ENCODE measurements at places on chromosomes 11 and 22. TPM values are rescaled to one million over a fixed set of nuclear protein-coding genes. Genes with fewer than 3 reads are reported as not detected.

SEPTIN5 gene
- 5.0 TPM for total RNA-seq

BTG4 gene
- total RNA-seq = not detected

ALKBH3 gene
- total RNA-seq = 21.7 TPM

CCDC89 gene
- 0.31 TPM for total RNA-seq

PARVG gene
- total RNA-seq = not detected

ACR gene
- total RNA-seq = not detected

SMC1B gene
- total RNA-seq = 0.09 TPM

DNA sequence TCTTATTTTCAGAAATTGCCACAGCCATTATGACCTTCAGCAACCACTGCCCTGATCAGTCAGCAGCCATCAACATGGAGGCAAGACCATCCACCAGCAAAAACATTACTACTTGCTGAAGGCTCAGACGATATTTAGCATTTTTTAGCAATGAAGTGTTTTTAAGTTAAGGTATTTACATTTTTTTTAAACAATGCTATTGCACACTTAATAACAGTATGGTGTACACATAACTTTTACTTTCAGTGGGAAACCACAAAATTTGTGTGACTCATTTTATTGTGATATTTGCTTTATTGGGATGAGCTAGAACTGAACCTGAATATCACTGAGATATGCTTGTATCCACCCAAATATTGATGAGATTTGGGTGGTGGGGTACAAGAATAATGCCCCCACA lies 110.9 kb downstream of the TSPAN18 start:
- DNase-seq = no peak

DNA sequence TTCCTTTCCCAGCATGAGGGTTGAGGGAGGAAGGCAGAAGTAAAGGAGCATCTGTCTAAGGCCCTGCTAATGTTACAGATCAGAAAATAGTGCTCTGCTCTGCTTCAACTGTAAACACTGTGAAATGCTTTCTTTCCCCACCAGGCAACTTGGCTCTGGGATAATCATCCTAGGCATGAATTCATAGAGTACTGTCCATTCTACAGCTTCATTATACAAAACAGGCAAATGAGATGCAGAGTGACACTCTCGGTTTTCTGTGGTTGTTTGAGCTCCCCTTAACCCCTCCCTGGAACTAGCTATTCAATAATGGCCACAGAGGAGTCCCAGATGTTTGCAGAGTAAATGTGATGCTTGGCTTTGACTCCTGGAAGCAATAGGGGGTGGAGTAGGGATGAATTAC lies 184.3 kb upstream of the CTSC start:
- DNase-seq = no peak

GRCh38 chr22:28019360-28019759 lies 100.3 kb upstream of the PITPNB start:
- DNase-seq = no peak

DNA sequence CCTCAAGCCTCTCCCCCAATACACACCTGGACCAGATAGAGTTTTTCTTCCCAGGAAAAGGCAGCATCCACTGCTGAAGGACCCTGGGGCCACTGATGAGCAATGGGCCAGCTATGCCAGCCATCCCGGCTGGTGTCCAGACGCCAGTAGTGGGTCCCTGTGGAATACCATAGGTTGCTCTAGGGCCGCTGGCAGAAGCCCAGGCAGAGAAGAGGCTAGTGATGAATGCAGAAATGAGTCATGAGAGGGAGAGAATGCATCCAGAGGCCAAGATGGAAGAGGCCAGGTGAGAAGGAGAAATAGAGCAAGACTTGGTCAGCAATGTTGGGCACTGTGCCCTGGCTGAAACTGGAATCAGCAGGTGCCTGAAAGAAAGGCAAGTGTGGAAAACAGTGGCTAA lies 8.9 kb downstream of the HPX start:
- no peak for DNase-seq

DNA sequence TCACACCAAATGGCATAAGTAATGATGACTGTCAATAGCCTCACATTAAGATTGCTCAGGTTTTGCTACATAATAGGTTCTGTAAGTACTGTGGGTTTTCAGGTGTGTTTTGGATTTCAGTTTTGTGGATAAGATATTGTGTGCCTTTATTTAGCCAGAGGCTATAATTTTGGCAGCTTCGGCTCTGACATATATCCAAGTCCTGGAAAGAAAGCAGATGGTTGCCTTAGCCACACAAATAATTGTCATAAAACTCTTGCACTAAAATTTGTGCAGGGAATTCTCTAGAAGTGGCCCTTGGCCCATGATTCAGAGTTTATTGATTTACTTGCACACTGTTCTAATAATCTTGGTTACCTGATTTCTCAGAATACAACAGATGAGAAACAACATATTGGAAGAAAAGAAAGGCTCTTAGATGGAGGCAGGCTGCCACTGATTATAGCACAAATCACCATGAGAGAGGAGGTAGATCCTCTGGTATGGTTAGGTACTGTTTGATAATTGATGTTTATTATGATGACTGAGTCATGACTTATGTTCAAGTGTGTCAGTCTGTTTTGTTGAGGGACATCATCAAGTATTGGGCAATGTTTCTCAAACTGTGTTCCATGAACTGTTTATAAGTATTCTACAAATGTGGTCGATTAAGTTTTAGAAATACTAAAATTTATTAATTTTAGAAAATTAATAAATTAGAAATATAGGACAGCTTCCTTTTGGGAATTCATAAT lies 9.6 kb downstream of the REXO2 start:
- no peak for DNase-seq

DNA sequence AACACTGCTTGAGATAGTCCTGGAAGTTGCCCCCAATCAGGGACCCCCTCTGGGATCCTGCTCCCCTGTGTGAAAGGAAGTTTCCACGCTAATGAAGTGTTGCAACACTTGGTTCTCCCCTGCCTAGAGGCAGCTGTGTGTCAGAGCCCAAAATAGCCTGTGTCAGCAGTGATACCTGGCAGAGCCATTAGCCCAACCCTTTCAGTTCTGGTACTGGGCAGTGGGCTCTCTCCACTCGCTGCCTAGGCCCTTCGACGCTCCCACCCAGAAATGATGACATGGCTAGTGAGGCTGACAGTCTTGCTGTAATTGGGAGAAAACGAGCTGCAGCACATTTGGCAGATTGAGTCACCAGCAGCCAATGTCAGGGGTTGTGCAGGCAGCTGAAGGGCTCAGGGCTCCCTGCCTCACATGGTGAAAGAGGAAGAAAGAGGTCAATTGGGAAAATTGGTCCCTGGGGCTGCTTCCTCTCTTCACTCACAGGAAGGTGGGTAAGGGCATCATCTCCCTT lies 1.4 kb upstream of the NXF1 start:
- no peak for DNase-seq

DNA sequence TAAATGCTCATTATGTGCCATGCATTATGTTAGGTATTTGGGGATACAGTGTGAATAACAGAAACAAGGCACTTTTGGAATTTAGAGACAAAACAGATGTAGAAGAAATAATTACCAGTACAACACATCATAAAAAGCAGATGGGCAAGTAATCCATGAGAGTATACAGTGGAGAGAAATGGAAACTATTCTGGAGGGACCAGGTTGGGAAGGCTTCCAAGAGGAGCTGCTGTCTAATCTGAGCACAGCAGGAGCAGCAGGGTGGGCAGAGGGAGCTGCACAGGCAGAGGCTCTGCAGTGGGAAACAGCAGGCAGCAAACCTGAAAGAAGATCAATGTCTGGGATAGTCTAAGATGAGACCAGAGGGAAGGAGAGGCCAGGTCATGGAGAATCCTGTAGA lies 268.7 kb upstream of the CCDC90B start:
- no peak for DNase-seq

DNA sequence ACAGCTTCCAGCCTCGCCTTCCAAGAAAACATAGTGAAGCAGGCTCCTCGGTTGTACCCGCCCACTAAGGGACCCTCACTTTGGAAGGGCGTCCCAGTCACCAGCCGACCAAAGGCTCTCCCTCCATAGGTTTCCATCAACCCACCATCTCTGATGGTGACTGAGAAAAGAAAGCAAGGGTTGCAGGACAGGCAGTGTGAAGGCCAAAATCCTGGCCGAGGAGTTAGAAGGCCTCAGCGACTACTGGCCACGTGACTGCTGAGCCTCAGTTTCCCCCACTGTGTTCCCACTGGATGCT lies 2.7 kb downstream of the FXYD6 start:
- no peak for DNase-seq

DNA sequence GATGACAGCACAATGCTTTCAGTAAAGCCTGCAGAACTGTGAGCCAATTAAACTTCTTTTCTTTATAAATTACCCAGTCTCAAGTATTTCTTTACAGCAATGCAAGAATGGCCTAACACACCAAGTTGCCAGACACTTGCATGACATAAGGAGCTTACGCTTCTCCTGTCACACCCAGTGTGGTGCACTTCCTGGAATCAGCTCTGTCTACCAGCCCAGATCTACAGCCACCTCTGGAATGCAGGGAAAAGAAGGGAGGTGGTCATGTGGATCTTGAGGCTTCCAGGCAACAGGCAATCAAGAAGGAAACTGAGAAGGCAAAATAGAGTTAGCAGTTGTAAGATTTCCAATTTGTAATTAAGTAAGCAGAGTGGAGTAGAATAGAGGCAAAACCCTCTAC lies 37.4 kb upstream of the SESN3 start:
- no peak for DNase-seq

- DNase-seq = no peak
Measured at GRCh38 chr22:37959231-37959825, 5.8 kb downstream of the POLR2F start.

DNA sequence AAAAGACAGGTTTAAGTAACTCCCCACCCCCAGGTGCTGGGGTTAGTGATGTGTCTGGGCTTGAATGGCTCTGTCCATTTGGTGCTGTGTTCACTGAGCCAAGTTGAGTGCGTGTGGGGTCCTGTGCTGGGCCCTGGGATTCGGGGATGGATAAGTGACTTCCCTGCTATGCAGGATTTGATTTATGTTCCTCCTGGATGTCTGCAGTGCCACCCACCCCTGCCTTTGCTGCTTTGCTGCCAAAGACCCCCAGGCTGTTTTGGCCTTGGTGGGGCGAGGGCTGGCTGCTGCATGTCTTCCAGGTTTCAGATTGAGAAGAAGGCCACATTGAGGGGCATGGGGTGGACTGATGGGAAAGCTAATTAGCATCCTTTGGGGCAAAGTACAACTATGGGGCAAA lies 77.9 kb upstream of the PARVG start:
- DNase-seq = no peak

GRCh38 chr22:22408269-22408668 lies 100.3 kb downstream of the ZNF280B start:
- no peak for DNase-seq

DNA sequence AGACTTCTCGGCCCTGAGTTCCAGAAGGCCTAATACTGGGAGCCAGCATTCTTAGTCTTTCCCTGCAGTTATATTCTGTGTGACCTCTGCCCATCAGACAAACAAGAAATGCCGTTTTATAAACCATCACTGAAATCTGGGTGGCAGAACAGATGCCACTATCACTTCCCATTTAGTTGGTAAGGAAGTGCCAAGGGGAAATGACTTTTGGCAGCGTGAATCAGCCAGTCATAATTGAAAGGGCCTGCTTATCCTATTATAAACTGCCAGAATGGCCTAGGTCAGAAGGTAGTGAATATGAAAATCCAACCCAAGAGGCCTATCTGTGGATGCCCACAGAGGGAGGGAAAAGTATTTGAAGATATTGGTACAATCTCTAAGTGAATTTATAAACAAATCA lies 646.8 kb upstream of the CCDC90B start:
- no peak for DNase-seq

- peak; percentile 43 for DNase-seq
Measured at GRCh38 chr11:94734563-94735275, 33.4 kb upstream of the AMOTL1 start.

GRCh38 chr11:116073854-116074837 lies 569.9 kb upstream of the CADM1 start:
- peak; percentile 73 for DNase-seq

DNA sequence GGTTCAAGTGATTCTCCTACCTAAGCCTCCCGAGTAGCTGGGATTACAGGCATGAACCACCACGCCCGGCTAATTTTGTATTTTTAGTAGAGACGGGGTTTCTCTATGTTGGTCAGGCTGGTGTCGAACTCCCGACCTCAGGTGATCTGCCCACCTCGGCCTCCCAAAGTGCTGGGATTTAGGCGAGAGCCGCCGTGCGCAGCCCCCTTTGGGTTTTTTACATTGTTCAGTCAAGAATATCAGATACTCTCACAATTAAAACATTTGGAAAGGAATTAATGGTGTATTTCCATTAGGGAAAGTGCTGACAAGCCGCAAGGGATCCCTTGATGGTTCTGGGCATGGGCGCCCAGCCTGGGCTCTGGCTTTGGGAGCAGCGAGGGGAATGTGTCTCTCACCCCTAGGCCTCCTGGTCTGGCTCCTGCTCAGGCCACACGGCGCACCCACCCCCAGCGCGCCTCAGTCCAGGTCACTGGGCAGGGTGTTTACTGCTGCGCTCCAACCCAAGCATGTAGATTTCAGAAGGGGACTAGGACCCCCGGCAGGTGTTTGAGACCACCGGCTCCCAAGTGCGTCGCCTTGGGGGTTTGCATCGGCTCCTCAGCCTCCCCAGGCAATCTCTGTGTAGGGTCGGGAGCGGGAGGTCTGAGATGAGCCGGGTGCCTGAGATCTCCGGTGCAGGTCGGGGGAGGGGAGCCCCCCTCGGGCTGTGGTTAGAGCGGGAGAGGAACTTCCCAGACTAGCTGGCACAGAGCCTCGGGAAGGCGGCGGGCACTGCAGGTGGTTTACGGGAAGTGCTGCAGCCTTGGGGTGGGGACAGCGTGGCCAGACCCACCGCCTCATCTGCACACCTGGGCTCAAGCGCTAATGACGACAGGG lies 809 bp upstream of the IRF7 start:
- no peak for DNase-seq

DNA sequence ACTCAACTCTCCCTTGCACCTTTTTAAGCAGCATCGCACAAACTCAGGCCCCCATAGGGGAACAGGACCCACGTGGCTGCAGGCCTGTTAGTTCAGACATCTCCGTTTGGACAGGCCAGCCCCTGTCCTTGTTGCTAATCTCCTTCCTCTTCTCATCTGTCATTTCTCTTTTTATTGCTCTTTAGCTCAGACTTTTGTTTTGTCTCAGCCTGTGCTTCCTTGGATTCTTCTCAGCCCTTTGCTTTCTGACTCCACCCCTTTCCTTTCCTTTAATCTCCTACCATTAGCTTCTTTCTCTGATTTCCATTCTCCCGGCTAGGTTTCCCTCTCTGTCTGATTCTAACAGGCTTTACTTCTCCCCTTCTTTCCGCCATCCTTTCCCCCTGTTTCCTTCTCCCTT lies 68.7 kb downstream of the SCN3B start:
- peak; percentile 15 for DNase-seq

All from neural progenitor cell (in vitro differentiated cells).